ENCODE measurements at places on chromosomes 1 and 21.
A peak's percentile ranks its signal among the peaks of the same experiment; 100 is the strongest.

- DNase-seq, result peak; percentile 56
These were observed 144.2 kb upstream of the KRTAP19-8 start for GRCh38 chr21:31182231-31183140.

DNA sequence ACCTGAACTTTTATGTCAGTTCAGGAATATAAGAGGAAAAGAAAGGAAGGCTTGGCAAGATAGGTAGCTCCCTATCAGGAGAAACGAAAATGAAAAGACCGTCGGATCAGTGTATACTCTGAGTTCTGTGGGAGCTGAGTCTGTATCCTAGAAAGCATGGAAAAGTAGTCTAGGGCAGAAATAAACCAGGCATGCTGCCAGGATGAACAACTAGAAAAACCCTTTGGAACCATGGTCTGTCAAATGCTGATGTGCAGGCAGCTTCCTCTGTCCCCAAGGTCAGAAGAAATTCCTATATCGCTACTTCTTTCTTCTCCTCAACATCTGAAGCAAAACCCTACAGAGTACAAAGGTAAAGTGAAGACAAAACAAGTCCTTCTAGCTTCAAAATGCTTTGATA lies 268.8 kb downstream of the ST6GALNAC3 start:
- DNase-seq, result no peak

DNA sequence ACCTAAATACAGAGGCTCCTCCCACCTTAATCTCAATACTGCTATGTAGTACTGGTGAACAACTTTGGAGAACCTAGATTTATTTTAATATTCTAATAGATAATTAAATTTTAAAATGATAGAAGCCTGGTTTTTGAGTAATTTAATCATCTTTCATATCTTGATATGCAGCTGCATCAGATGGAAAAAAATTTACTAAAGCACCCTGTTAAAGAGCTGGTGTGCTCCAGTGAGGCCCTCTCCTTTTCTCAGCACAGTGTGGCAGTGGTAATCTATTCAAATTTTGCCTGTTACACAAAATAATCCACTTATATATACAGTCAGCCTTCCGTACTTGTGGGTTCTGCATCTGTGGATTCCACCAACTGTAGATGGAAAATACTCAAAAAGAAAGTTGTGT lies 82.8 kb downstream of the LRRC8C start:
- DNase-seq, result no peak

GRCh38 chr21:36549470-36549869 lies 69.5 kb upstream of the CLDN14 start:
- DNase-seq, result no peak

DNA sequence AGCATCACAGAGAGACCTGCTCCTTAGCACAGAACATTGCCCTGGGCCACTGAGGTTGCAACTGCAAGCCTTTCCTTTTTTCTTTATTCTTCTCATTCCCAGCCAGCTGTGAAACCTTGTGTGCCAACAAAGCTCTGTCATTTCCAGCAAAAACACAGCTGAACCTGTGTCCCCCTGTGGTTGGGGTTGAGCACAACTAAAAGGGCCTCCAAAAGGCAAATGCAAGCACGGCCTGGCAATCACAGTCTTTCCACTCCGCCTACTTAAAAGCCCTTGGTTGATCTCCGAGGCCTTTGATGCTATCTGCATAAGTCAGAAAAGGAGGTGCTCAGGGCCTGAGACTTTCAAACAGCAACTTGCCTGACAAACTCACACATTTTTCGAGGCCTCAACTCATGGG lies 32.7 kb downstream of the SUSD4 start:
- DNase-seq, result no peak

DNA sequence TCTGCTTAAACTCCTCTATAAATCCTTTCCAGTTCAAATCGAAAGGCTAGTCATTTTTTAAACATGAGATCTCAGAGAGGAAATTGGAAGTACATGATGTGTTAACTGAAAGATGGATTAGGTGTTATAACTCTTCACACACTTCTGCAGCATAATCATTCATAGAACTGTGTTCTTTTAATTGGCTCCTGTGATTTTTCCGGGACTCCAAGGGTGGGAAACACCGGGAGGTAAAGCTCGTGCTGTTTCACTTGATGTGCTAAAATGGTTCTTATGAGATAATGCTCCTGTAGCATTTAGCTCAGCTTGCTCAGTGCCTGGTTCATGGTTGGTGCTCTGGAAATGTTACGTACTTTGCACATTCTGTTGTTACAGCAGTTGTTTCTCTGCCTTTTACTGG lies 40.2 kb downstream of the CC2D1B start:
- no peak for DNase-seq

GRCh38 chr1:201675143-201675542 lies 136.2 kb downstream of the NAV1 start:
- no peak for DNase-seq

DNA sequence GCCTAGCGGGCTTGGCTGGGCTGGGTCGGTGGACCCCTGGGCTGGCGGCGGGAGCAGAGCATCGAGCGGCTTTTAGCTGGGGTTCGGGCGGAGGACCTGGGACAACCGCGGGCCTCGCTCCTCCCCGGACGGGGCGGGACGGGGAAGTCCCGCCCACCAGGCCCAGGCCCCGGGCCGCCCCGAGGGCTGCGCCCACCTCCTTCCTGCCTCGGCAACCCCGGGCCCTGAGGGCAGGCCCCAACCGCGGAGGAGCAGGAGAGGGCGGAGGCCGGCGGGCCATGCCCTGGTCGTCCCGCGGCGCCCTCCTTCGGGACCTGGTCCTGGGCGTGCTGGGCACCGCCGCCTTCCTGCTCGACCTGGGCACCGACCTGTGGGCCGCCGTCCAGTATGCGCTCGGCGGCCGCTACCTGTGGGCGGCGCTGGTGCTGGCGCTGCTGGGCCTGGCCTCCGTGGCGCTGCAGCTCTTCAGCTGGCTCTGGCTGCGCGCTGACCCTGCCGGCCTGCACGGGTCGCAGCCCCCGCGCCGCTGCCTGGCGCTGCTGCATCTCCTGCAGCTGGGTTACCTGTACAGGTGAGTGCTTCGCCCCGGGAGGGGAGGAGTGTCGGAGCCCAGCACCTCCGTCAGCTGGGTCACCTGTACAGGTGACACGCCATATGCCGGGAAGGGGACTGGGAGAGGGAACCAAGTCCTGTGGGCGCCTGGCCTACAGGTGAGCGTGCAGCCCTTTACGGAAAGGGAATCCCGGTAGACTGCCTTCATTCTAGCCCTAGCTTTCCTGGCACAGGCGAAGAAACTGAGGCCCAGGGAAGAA lies at the start of gene XKR8:
Gene XKR8, plus strand, starts transcription at position 182 of the 812 bp plus-strand sequence. Its CDS starts 97 bp downstream, at position 279.
- peak; percentile 79 for DNase-seq

GRCh38 chr1:156310962-156311361 lies 11.9 kb upstream of the VHLL start:
- no peak for DNase-seq

- DNase-seq, result no peak
These were observed 40.8 kb upstream of the TINAGL1 start for GRCh38 chr1:31535561-31535960.

DNA sequence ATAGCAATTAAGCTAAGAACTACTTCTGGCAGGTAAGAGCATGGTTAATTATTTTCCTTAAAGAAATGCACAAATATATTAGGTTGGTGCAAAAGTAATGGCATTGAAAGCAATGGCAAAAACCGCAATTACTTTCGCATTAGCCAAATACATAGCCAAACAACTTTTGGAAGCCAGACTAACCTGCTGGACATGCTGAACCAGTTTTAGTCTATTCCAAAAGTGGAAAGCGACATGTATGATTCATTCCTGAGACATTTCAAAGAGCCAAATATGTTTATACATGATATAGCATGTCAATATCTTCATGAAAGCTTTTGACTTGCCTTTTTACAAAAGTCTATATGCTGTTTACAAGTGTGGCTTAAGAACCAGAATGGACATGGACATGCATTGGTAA lies 23.4 kb upstream of the DR1 start:
- DNase-seq, result no peak

DNA sequence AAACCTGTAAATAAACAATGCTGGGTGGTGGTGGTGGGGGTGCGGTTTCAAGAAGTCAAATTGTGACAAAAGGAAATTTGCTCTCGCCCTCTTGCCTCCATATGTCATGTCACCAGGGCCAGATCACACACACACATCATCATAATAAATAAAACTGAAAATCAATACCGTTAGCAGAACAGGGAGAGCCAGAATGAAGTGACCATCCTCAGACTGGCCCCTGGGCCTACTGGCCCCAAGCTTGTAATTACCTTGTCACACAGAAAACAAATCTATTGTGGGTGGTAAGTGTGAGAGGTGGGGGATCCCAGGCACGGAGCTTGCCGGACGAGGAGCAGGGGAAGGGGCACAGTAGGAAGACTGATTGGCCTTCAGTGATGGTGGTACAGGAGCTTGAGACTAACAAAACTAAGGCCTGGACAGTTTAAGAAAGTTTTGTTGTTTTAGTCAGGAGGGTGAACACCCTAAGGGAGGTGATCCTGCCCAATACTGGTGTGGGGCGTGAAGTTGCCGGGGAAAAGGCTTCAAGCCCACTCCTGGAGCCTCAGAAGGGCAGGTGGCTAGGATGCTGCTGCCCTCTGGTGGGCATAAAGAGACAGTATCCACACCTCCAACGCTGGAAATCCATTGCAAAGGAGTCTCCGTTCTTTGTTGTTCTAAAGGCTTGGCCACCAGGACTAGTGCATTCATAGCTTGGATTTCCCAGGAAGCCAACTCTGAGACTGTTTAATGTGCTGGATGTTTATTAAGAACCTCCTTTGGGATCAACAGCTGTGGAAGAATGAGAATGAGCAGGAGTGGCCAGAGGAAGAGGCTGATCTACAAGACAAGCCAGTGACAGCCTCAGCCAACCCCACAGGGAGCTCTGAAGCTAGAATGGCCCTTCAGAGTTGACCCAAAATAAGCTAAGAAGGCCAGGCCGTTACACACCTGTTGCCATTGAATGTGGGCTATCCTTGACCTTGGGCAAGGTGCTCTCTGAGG lies 8.1 kb upstream of the C1orf216 start:
- DNase-seq, result peak; percentile 43

- no peak for DNase-seq
These were observed 6.7 kb downstream of the ZNF496 start for GRCh38 chr1:247324923-247325322.

DNA sequence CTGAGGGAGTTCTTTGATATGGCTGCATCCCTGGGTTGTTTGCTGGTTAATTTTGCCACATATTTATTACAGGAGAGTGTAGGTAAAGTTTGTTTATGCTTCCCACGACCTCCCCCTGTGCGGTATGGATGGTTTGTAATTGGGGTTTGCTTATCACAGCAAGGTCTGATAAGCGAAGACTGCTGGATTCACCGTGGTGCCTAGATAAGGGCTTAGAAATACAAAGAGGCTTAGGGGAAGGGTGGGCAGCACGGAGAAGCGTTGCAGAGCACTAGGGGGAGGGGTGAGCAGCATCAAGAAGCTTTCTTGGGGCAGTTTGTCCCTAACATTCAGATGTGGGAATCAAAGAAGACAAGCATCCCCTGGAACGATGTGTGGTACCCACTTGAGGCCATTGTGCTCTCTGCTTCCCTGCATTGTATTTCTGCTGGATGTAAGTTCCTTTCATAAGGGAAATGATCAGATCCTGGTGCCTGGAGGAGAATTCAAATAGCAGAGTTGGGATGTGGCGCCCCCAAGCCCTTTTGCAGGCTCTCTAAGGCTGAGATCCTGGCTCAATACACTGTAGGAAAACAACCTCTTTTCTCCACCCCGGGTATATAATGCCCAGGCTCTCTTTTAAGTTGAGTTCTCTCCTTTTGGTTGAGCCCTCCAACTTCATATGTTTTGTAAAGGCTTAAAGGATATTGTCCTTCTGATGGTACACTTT lies 598.1 kb upstream of the ADGRL4 start:
- no peak for DNase-seq

DNA sequence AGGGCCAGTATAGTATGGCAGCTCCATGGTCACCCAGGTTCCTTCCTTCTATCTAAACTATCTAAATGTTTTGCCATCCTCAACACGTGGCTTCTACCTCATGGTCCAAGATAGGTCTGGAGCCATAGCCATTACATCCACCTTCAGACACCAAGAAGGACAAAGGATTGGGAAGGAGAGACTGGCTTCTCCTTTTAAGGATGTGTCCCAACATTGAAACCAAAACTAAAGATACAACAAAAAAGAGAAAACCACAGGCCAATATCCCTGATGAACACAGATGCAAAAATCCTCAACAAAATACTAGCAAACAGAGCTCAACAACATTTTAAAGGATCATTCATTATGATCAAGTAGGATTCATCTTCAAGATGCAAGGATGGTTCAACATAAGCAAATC lies 24.8 kb downstream of the HSD11B1 start:
- no peak for DNase-seq

- no peak for DNase-seq
These were observed 14.6 kb downstream of the SEMA6C start for GRCh38 chr1:151131701-151132334.

- DNase-seq, result no peak
These were observed 16.0 kb upstream of the TDRD10 start for GRCh38 chr1:154485910-154486496.

DNA sequence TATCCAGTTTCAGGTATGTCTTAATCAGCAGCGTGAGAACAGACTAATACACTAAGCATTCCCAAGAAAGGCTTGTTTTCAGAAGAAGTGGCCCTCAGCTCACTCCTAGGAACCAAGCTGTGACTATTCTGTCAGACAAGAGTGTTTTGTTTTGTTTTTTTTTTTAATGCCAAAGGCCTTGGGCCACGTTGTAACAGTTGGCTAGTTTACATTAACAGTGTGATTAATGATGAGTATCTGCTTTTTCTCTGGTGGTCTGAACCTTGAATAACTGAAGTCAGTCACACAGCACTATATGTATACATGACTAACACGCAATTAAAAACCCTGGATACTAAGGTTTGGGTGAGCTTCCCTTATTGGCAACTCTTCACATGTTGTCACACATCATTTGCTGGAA lies 21.9 kb downstream of the DPYD start:
- no peak for DNase-seq

DNA sequence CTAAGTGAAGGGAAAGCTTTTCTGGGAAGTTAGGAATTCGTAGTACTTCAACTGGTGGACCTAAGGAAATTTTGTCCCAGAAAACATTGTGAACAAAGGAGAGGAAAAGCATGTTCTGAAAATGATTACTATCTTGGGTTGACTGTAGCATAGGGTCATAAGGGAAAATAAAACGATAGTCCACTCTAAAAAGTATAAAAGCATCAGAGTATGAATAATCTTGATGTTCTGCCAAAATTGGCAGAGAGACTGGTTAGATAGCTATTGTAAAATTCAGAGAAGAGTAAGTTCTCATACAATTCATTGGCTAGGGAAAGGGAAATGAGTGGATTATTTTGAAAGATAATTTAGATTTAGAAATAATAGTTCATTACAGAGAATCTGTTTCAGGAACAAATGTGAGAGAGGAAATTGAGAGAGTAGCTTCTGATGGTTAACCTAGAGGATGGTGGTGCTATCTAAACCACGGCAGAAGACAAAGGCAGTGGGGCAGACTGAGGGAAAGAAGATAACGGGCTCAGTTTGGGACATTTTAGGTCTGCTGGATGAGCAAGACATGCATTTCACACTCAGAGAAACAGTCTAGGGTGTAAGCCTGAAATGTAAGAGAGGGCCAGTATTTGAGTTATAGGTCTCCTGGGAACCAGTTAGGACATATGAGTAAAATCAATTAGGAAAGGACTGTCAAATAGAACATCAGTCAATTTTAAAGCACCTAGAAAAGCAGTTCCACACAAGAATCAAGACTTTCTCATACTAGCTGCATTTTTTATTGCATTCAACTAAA lies 799.3 kb upstream of the CXADR start:
- DNase-seq, result no peak

All from stimulated activated CD4-positive, alpha-beta T cell treated with anti-CD3 and anti-CD28 coated beads, Interleukin-12 subunit alpha, Interleukin-12 subunit beta, amount 100 ng/mL, for 4 hours (primary cell).